Ascending aorta (tissue), 2 donors: ENCODE measurements at places on chromosomes 7 and 10. TPM values are rescaled to one million over a fixed set of nuclear protein-coding genes. Genes with fewer than 3 reads are reported as not detected.

The MYOZ1 gene
- total RNA-seq: 8.5 TPM

The CALML3 gene
- not detected for total RNA-seq

DNA sequence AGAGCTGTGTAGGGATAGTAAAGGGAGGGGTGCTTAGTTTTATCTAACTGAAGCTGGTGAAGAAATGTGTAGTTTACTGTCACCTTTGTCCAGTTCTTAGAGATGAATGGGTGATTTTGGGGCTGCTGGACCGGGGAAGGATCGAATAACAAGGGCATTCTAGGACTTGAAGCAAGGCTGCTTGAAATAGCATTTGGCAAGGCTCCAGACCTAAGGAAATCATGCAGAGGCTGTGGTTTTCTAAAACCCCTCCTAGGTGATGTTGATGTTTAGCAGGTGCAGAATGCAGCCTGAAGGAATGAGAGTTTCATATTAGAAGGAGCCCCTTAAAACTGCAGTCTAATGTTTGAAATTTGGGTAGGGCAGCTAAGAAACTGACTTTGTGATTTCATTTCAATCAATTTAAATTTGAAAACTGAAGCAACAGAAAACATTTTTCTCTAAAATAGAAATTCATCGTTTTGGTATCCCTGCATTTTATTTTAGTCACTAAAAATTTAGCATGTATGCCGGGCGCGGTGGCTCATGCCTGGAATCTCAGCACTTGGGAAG, 68.5 kb downstream of the TET1 start:
- H3K27ac ChIP-seq: no peak overlapping the region
- DNase-seq: no peak
- H3K4me1 ChIP-seq: no peaks in the 10 kb centered on the region
- H3K27me3 ChIP-seq: no peaks in the 10 kb centered on the region

GRCh38 chr7:100965045-100965722, 4.2 kb upstream of the MUC12 start:
- no peak for DNase-seq
- peaks cover 6% of the 10 kb centered on the region for H3K4me1 ChIP-seq
- peaks cover 22% of the 10 kb centered on the region for H3K27me3 ChIP-seq
- H3K27ac ChIP-seq: no peak overlapping the region
- no peaks in the 10 kb centered on the region for H3K36me3 ChIP-seq

DNA sequence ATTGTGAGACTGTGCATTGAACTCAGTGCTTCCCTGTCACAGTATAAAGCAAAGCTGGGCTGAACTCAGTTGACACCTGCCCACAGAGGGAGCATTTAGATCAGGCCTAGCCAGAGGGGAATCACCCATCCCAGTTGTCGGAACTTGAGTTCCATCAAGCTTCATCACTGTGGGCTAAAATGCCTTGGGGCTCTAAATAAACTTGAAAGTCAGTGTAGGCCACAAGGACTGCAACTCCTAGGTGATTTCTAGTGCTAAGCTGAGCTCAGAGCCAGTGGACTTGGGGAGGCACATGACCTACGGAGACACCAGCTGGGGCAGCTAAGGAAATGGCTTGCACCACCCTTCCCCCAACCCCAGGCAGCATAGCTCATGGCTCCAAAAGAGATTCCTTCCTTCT, 7.7 kb upstream of the ABCB4 start:
- H3K27me3 ChIP-seq: no peaks in the 10 kb centered on the region
- H3K4me3 ChIP-seq: no peak overlapping the region
- DNase-seq: no peak
- no peaks in the 10 kb centered on the region for H3K36me3 ChIP-seq
- H3K27ac ChIP-seq: no peak overlapping the region
- no peaks in the 10 kb centered on the region for H3K4me1 ChIP-seq

DNA sequence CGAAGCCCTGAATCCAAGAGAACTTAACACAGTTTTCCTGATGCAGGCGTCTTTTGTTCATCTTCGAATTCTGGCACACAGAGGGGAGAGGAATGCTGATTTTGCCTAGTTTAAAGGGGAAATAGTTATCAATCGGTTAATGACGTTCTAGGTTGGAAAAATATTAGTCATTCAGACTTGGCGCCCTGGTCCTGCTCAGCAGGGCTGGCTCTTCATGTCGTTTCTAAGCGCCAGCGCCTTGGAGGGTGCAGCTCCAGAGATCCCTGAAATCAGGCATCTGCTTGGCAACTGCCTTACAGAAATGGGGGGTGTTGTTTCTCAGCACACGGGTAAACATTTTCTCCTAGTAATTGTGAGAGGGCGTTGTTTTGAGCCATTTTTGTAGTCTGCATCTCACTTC, 1.3 kb upstream of the PRTFDC1 start:
- H3K4me3 ChIP-seq: peak overlapping the region; percentile 82
- no peak for DNase-seq
- no peaks in the 10 kb centered on the region for H3K36me3 ChIP-seq
- peaks cover 14% of the 10 kb centered on the region for H3K4me1 ChIP-seq

GRCh38 chr10:74968667-74969061, 142.3 kb downstream of the KAT6B start:
- no peaks in the 10 kb centered on the region for H3K4me1 ChIP-seq
- H3K27me3 ChIP-seq: no peaks in the 10 kb centered on the region
- H3K27ac ChIP-seq: no peak overlapping the region
- no peak for DNase-seq
- H3K36me3 ChIP-seq: no peaks in the 10 kb centered on the region
